Spleen (tissue), 13 donors: ENCODE measurements at places on chromosomes 1 and 21.
A peak's percentile ranks its signal among the peaks of the same experiment; 100 is the strongest.

- no peak for DNase-seq
These were observed 255.8 kb upstream of the CACYBP start for GRCh38 chr1:174743654-174744561.

GRCh38 chr21:45404730-45405270, at the start of gene COL18A1:
Gene COL18A1 (plus strand): TSS chr21:45405165. CDS start chr21:45405231, 66 bp downstream.
- DNase-seq = peak; percentile 80

- no peak for DNase-seq
These were observed 86.7 kb downstream of the FMN2 start for GRCh38 chr1:240178366-240178765.

DNA sequence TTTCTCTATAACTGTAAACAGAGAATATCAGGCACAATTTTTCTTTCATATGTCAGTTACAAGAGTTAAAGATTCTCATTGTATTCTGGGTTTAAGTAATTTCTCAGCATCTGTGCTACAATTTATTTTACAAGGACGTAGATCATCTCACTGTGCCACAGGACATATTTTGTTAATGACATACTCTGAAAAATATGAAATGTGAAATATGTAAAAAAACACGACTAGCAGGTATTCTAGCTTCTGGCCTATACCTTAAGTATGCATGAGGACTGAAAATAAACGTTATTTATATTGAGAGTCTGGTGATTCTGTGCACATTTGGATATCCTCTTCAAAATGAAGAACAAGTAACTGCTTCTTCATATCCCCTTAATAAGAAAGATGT, 308.8 kb downstream of the BRINP3 start:
- no peak for DNase-seq

- DNase-seq = no peak
These were observed 7.5 kb downstream of the RBM15 start for GRCh38 chr1:110346690-110347089.

- DNase-seq = no peak
These were observed 8.6 kb downstream of the LAMC2 start for GRCh38 chr1:183194527-183195141.

DNA sequence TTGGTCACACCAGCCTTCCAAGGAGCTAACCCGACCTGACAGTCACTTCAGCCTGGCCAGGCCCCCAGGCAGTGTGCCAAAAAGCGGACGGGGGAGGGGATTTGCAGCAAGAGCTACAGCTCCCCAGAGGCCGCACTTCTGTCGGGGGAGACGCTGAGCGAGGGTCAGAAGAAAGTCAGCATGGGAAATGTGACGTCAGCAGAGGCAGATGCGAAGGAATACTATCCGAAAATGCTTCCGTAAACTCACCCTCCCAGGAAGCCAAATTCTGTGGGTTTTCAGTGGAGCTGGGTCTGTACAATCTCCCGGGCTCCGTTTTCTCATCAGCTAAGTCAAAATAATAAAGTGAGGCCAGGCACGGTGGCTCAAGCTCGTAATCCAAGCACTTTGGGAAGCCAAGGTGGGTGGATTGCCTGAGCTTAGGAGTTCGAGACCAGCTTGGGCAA, 28.5 kb upstream of the ECE1 start:
- no peak for DNase-seq

- DNase-seq = no peak
These were observed 35.4 kb upstream of the TRAPPC10 start for GRCh38 chr21:43976661-43977060.

GRCh38 chr1:153533689-153534201, 2.0 kb downstream of the S100A6 start:
- DNase-seq = peak; percentile 70

GRCh38 chr1:119227456-119227855, 87.0 kb upstream of the WARS2 start:
- no peak for DNase-seq

- peak; percentile 86 for DNase-seq
These were observed 66.1 kb downstream of the ADARB1 start for GRCh38 chr21:45140346-45140940.

DNA sequence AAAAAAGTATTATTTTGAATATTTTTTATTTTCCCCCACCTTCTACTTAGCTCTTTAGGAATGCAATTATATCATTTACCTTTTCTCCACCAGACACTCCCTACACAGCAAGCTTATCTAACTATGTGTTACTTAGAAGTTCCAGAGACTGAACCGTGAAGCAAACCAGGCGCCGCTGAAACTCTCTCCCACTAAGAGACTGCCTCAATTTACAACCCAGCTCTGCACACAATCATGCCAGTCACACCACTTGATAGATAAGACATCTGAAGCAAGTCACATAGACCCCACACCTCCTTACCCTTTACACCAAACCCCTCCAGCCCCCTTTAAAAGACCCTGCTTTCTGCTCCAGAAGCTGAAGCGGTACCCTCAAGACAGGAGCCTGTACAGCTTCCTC, 245.5 kb downstream of the S1PR1 start:
- DNase-seq = no peak

- no peak for DNase-seq
These were observed 2.4 kb downstream of the DNAJC6 start for GRCh38 chr1:65311760-65312159.

- no peak for DNase-seq
These were observed 9.1 kb upstream of the CREG1 start for GRCh38 chr1:167562702-167563101.

- DNase-seq = no peak
These were observed 3.3 kb downstream of the B3GALT2 start for GRCh38 chr1:193183019-193183627.

DNA sequence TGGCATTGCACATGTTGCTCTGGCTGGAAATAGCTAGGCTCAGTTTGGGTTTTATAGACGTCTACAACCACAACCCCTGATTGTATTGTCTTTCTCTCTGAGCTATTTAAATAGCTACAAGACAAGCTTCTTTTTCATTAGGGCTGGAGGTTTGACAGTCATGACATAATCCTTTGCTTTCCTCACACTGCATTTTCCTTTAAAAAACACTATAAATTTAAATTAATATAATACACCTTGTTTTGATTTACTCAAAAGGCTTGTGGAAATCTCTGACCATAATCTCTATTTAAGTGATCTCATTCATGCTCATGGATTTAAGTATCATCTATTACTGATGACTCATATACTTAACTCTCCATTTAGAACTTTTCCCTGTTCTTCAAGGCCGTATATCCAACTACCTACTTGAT, 50.4 kb upstream of the PTGFR start:
- no peak for DNase-seq

GRCh38 chr21:34885626-34886239, 163.4 kb downstream of the RUNX1 start:
- no peak for DNase-seq

- no peak for DNase-seq
These were observed 48.4 kb upstream of the ATP5PO start for GRCh38 chr21:33963848-33964555.

DNA sequence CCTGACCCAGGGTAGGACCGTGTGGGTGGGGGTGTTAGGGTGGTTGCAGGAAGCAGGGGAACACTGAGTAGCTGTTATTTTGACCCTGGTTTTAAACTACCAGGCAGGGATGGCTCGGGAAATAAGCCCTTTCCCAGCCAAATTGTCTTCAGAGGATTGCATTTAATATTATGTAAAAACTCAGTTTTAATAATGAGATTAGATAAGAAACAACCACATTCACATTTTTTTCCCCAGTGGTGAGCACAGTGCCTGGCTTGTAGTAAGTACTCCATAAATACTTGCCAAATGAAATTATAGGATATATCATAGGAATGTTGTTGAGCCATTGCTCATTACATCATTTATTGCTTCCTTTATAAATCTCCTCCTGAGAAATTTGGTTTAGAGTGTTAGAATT, 3.1 kb upstream of the ACP6 start:
- no peak for DNase-seq

- no peak for DNase-seq
These were observed 7.6 kb upstream of the CD1A start for GRCh38 chr1:158246650-158247049.

GRCh38 chr1:119918301-119918700, 22.0 kb upstream of the ADAM30 start:
- no peak for DNase-seq

DNA sequence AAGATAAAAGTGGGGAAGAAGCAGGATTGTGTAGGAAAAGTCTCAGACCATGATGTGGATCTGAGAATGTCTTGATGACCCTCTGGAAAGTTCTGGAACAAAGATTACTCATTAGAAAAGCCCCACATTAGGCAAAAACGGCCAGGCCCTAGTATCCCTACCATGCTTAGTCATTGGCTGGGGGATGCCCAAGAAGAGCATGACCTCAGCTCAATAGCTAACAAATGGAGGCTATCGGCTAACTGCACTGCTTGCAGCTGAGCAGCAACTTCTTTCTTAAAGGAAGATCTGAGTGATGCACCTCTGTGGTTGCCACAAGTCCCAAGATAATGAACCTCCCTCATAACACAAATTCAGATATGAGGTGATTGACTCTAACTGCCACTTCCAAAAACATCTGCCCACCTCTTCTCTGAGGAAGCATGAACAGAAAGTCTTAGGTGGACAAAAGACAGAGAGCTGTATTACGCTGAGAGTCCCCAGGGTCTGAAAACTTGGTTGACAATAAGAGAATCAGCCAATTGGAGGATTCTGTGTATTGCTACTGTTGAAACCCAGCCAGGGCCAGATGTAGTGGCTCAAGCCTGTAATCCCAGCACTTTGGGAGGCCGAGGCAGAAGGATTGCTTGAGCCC, 64.6 kb upstream of the AK4 start:
- no peak for DNase-seq

- DNase-seq = no peak
These were observed 10.4 kb upstream of the TMEM9 start for GRCh38 chr1:201164645-201165044.

- DNase-seq = no peak
These were observed 68.5 kb downstream of the GPR88 start for GRCh38 chr1:100606438-100606837.

DNA sequence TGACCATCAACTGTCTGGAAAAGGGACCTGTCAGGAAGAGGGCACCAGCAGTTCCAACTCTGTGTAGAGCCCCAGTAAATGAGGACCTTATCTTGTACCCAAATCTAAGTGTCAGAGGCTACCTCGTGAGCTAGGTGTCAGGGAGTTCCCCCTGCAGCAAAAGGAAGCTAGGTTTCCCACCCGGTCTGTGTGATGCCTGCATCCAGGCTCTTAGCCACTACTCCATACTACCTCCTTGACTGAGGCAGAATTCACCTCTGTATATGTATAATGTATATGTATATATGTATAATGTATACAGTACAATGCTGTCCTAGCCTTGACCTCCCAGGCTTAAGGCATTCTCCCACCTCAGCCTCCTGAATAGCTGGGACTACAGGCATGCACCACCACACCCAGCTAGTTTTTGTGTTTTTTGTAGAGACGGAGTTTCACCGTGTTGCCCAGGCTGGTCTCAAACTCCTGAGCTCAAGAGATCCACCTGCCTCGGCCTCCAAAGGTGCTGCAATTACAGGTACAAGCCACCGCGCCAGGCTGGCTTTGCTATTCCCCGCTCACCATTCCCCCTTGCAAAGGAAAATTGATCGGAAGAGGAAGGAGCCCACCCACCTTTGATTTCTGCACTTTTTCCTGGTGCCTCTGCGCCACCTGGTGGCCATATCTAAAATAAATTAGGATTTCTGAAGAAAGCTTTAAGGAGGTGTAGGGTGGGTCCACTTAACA, 15.7 kb upstream of the LUZP1 start:
- DNase-seq = no peak

GRCh38 chr1:206672844-206673758, 11.6 kb upstream of the MAPKAPK2 start:
- no peak for DNase-seq

GRCh38 chr1:90357995-90358394, 359.1 kb downstream of the BARHL2 start:
- DNase-seq = no peak

DNA sequence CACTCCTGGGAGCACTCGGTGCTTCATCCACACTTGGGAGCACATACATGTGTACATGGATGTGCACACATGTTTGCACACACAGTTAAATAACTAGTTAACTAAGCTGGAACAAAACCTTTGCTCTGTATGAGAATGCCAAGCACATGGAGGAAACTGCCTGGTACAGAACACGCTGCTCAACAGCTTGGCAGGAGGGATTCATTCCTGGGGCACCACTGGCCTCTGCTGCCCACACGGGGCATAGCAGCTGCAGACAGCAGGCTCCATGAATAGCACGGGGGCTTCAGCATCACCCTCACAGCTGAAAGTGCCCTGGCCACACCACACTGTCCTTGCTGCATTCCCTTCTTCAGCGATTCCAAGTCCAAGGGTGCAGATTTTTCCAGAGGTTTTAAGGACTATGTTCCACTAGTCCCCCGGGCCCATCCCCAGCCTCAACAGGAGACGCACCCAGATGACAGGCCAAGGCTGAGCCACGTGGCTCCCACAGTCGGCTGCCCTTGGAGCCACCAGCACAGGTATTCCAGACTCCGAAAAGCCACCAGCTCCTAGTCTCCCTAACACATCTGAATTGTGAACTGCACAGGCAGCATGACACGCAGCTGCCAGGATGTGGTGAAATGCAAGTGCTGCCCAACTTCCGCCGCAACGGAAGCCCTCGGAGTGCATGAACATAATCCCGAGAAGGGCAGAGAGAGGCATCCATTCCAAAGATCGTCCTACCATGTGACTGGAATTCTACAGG, 16.9 kb downstream of the NPHP4 start:
- DNase-seq = peak; percentile 88

- DNase-seq = no peak
These were observed 1.2 kb downstream of the MAN1A2 start for GRCh38 chr1:117368116-117369108.

DNA sequence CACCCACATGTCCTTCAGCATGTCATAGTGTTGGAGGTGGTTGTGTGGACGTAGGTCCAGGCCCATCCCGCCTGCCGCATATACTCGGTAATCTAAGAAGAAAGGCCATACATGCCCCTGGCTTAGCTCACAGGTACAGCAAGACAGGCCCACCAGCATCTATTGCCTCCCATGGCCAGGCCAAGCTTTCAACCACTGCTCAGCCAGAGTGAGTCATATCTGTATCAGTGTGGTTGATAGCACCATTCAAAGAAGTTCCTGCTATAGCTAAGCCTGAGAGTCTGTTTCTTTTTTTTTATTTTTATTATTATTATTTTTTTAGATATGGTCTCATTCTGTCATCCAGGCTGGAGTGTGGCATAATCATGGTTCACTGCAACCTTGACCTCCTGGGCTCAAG, 17.0 kb downstream of the KLHDC8A start:
- DNase-seq = no peak

GRCh38 chr1:38818175-38818976, 41.2 kb downstream of the RRAGC start:
- DNase-seq = peak; percentile 88

DNA sequence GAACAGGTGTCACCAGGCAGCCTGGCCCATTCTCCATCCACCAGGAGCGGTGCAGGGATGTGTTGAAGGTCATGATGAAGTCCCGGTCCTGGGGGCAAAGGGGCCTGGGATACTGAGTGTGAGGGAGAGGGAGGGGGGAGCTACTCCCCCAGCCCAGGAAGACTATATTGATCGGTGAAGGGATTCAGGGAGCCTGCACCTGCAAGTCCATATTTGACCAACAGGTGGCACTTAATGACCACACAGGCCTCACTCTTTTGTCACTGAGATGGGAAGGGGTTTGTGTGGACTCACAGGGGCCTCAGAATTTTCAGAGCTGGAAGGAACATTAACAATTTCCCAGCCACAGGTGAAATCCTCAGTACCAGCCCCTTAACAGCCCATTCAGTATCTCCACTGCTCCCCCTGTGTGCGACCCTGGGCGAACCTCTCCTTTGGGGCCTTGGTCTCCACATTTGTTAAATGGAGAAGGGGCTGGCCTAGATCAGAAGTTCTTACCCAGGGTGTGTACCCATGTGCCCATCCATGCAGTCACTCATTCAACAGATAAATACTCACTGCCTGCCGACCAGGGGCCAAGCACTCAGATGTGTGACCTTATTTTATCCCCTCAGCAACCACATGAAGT, 55.6 kb downstream of the NKAIN1 start:
- DNase-seq = no peak
